Regular cardiac myocyte (primary cell): ENCODE measurements at places on chromosomes 1 and 21. TPM values are rescaled to one million over a fixed set of nuclear protein-coding genes. Genes with fewer than 3 reads are reported as not detected.

The PRAMEF2 gene
- total RNA-seq = not detected in 2 replicates

The FAM131C gene
- 0.28 TPM in 1 of 2 replicates, not detected in the other for total RNA-seq

The HLX gene
- 9.6 and 18.9 TPM in 2 replicates for total RNA-seq

The MPL gene
- not detected in 2 replicates for total RNA-seq

The FMOD gene
- total RNA-seq = 1.2 and 6.5 TPM in 2 replicates

The DMRTA2 gene
- total RNA-seq = under 0.01 TPM in 1 of 2 replicates, not detected in the other

The GSTM5 gene
- total RNA-seq = 0.19 and 3.9 TPM in 2 replicates

The CELA3A gene
- total RNA-seq = not detected in 2 replicates

The GUCA2A gene
- total RNA-seq = not detected in 2 replicates
